ENCODE measurements at places on chromosomes 3 and 15.

DNA sequence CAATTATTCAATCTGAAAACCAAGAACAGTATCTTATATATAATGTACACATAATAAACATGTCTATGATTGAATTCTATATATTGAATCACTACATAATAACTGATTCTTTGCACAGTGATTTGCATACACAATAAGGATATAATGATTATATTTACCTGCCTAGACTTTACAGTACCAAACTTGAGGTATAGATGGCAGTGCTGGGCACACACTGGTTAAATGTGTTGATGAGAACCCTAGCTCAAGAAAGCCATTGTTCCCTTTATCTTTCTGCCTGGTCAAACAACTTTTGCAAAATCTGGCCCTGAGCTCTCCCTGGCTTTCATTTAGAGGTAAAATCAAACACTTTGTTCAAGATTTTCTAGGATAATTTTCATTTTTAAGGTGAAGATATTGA lies 697.7 kb downstream of the TUSC7 start:
- DNase-seq: no peak

DNA sequence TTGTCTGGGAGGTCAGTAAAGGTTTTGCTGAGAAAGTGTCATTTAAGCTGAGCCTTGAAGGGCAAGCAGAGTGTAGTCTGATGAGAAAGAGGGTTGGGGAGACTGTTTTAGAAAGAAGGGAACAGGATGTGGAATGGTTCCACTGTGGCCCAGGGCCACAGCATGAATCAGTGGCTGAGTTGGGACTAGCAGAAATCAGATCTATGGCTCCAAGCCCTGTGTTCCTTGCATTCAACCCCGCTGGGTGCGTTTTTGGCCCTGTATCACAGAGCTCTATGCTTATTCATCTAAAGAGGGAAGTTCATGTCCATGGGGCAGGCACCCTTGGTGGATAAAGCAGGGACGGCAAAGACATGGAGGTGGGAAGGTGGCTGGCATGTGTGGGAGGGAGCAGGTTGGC lies 151.3 kb downstream of the CACNA1D start:
- DNase-seq: no peak

- no peak for DNase-seq
Measured at GRCh38 chr15:66476535-66476934, 21.0 kb downstream of the SNAPC5 start.

GRCh38 chr15:60508442-60508841 lies 29.5 kb upstream of the ICE2 start:
- DNase-seq: no peak

DNA sequence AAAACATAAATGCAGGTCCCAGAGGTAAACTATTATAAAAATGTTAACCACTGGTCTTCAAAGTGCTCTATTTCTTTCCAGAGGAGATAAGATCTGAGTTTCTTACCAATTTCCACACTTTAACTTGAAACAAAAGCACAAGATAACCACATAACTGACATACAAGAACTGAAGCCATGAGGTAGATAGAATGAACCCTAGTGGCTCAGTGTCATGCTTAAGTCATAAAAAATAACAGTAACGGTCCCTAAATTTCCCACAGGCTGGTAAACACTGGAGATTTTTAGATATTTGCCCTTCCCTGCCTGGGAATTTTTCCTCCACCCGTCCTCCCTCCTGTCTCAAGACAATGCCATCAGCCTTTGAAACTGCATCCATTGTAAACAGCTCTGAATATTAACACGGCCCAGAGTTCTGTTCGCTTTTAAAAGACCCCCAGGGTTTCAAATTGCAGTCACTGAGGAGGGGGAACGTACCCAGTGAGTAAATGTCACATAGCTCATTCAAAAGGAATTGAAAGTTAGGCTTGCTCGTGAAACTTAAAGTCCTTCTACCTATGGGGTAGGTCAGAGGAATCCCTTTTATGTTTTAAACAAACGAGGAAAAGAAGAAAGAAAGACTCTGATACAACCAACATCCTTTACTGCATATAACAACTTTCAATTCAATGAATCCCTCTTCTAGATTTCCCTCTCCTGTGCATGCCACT lies 5.7 kb downstream of the LRIG1 start:
- no peak for DNase-seq

DNA sequence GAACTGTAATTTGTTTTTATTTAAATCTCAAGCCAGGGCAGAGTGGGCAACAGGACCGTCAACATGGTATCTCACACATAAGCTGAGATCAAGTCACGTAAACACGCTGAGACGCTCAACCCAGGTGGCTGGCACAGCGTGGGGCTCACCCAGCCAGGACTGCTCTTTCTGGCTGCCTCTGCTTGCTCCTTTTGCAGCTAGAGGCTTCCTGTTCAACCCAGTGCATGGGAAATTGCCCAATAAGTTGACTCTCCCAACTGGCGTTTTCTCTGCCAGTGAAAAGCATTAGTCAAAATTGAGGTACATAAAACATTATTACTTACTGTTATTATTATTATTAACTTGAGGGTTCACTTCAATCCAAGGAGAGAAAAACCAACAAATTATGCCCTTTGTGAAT lies 398.1 kb downstream of the NR2F2 start:
- DNase-seq: no peak

- peak; percentile 6 for DNase-seq
Measured at GRCh38 chr3:146250449-146251382, at the start of gene PLSCR4. TSS of gene PLSCR4 (minus strand) at chr3:146251105. CDS start at chr3:146222071, 29,034 bp downstream.

- no peak for DNase-seq
Measured at GRCh38 chr3:104885214-104885814, 481.4 kb upstream of the ALCAM start.

GRCh38 chr15:47422881-47423665 lies 294.2 kb upstream of the SEMA6D start:
- no peak for DNase-seq

- DNase-seq: no peak
Measured at GRCh38 chr15:61910839-61911369, 149.3 kb downstream of the VPS13C start.

Data from esophagus squamous epithelium (tissue), 5 donors.